ENCODE measurements at places on chromosomes 5 and 9. TPM values are rescaled to one million over a fixed set of nuclear protein-coding genes. Genes with fewer than 3 reads are reported as not detected.

The PAEP gene
- total RNA-seq = not detected

The DYNC2I2 gene
- 113 TPM for total RNA-seq

The PSAT1 gene
- 176 TPM for total RNA-seq

The CCL27 gene
- not detected for total RNA-seq

The GPR151 gene
- not detected for total RNA-seq

The PLAC8L1 gene
- not detected for total RNA-seq

The FAM221B gene
- total RNA-seq = not detected

The FBP1 gene
- not detected for total RNA-seq

The FCN2 gene
- not detected for total RNA-seq

The FBXO4 gene
- 11.1 TPM for total RNA-seq

The FBP2 gene
- total RNA-seq = not detected

The SLC36A2 gene
- total RNA-seq = not detected

The PTPDC1 gene
- total RNA-seq = 13.2 TPM

The TCF7 gene
- 0.37 TPM for total RNA-seq

The FAM13B gene
- 26.9 TPM for total RNA-seq

The OLFM1 gene
- total RNA-seq = 4.0 TPM

The CDC20B gene
- 0.22 TPM for total RNA-seq

The STING1 gene
- total RNA-seq = 9.5 TPM

The TRIM14 gene
- 7.7 TPM for total RNA-seq

The HACD4 gene
- 9.1 TPM for total RNA-seq

The EPB41L4B gene
- total RNA-seq = 0.12 TPM

The PROB1 gene
- 1.00 TPM for total RNA-seq

The SHISAL2B gene
- not detected for total RNA-seq

The TAF11L5 gene
- not detected for total RNA-seq

The SUSD3 gene
- total RNA-seq = 14.2 TPM
